ENCODE measurements at places on chromosomes 12 and 14.

GRCh38 chr14:58638231-58639197 lies 752 bp downstream of the DACT1 start:
- DNase-seq, result no peak

GRCh38 chr14:50059763-50060616 lies 56.4 kb downstream of the VCPKMT start:
- DNase-seq, result peak; percentile 78

DNA sequence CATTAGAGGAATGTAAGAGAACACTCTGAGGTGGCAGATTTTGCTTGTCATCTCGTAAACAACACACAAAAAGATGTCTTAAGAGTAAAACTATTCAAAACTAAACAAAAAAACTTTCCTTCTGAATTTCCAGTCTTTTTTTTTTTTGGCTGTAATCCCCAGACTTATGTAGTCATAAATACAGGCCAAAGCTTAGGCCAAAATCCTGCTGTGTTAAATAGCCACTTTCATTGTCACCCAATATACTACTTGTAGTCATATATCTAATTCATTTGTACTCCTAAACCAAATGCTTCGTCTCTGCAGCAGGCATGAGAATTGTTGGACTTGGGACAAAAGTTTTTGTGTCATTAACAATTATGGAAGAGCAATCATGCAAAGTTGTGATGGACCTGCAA lies 103.5 kb upstream of the ATF1 start:
- DNase-seq, result no peak

DNA sequence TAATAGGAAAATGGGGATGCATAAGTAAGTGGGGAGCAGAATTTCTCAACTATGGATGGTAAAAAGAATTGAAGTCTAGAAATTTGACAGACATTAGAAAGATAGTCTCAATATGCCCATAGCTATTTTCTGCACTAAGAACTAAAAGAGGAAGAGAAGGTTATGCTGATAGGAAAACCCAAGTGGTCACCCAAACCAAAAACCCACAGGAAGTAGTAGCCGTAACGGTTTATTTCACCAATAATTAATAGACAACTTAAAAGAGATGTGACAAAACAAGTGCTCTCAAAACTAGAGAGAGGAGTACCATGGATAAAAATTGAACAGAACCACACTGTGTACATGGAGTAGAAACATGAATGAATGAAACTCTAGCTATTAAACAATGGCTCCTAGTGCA lies 295.4 kb downstream of the FSCB start:
- no peak for DNase-seq

DNA sequence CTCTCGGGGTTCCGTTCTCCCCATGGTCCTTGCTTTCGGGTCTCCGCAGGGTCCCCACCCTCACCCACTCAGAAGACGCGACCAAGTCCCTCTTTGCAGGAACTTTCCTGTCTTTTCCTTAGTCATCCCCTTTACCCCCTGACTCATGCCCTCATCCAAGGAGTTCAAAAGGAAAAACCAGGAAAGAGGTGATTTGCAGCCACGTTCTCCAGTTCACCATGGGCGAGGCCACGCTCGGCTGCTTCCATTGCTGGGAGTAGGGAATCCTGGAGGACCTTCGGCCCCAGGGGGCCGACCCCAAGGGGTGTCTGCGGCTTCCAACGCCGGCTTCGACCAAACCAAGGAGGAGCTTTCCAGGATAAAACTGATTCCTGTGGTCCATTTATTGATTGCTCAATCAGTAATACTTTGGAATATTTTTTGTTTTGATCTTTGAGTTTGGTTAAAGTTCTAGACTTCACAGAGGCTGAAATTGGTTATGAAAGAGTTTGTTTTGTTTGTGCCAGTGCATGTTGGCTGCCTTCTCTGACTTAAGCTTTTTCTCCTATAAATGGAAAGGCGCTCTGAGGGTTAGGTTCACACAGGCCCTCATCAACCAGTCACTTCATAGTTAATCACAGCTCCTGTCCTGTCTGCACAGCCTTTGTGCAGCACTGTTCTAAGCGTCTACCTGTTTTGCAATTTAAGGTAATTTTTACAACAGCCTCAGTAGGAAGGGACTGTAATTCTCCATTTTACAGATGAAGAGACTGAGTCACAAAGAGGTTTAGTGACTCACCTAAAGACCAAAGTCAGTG lies 827 bp downstream of the ALDH2 start:
- no peak for DNase-seq

GRCh38 chr14:93987815-93988476 lies 9.2 kb upstream of the CCDC197 start:
- DNase-seq, result no peak

Measured in mesenteric fat pad (tissue), 1 donor.